GM04503 (cell line): ENCODE measurements at places on chromosomes 2 and 18.

DNA sequence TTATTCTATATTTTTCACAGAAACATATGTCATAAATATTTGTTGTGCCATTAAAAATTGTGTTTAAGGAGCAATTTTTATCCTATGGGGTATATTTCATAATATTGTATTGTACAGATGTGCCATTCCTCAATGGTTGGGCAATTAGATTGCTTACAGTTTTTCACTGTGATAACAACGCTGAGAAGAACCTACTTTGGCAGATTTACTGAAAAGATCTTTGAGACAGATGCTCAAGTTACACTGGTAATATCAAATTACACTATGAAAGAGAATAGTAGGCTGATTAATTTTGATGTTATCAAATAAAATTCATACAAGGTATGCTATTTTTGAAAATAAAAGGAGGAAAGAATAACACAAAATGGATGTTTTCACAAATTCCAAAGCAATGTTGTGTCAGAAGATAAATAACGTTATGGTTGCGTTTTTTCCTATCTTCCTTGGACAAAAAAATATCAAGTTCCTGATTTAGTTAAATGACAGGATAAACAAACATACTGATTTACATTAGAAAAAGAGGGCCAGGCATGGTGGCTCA is 335.1 kb upstream of the ZNF521 start:
- DNase-seq: no peak

DNA sequence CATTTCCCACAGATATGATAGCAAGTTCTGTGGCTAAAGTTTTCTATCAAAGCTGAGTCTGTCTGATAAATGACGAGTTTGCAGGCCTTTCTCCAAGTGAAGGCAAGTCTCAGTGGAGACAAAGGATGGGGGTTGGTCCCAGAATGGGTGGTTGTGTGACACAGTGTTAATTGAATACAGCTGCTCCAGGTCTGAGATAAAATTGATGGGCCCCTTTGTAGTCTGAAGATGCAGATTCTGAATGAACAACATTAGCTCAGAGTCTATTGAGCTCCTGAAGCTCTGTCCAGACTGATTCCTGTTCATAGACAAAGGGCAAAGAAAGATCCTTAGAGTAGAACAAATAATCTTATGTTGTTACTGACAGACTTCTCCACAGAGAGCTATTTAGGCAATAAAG is 296.9 kb upstream of the CYRIA start:
- DNase-seq: no peak

DNA sequence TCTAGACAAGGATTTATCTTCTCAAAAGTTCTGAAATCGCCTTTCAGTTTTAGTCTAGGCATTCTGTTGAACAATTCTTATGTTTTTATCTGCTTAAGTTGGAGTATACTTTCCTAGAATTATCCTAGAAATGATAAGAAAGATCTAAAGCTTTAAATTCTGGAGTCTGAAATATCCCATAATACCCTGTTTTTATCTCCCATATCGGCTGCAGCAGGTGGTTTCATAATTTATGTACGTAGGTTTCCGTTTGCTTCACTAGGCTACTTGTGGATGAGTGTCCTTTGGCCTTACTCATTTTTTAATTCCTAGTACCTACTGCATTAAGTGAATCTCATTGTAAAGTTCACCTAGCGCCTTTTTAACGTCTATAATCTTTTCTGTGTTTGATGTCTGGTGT is 58.5 kb upstream of the MGAT5 start:
- no peak for DNase-seq

DNA sequence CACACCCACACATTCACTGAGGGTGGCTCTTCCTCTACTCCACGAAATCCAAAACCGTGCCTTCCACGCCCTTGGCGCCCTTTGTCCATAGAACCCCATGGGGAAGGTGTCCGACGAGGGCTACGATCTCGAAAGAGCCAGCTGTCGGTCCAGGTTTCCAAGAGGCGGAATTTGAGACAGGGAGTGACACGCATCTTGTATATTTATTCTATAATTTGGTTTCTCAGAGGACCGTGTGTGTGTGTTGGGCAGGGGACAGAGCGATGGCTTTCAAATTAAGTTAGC is 726 bp downstream of the C2orf69 start:
- DNase-seq: no peak

DNA sequence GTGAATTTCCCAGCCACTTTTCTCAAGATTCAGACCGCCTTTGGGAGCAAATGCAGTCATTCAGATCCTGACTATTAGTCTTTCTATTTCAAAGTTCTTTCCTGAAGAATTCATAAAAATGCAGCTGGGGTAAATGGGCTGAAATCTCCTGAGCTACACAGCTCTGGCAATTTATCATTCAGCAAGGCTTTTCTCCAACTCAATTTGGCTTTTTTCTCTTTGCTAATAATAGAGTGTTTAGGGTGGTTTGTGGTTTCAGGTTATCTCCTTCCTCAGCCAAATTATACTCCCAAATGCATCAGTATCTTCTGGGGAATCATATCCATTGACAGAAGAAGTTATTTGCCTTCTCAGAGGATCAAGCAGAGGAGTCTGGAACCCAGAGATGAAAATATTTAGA is 282.4 kb upstream of the SLC14A2 start:
- DNase-seq: no peak

DNA sequence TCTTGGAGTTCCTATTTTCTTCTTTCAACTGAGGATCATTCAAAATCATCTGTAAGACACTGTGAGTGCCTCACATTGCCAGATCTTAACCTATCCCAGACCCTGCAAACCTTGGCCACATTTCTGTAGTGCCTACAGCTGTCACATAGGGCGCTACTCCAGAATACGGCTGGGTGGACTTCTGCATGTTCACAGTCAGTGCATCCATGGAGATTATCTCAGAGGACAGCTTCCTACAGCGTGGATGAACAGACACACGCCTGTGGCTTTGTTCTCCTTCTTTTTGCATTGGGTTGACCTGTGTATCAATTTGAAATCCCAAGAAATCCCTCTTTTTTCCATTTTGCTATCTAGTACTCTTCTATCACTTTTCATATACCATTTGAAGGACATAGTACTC is 1.9 kb upstream of the KLHL29 start:
- DNase-seq: no peak

DNA sequence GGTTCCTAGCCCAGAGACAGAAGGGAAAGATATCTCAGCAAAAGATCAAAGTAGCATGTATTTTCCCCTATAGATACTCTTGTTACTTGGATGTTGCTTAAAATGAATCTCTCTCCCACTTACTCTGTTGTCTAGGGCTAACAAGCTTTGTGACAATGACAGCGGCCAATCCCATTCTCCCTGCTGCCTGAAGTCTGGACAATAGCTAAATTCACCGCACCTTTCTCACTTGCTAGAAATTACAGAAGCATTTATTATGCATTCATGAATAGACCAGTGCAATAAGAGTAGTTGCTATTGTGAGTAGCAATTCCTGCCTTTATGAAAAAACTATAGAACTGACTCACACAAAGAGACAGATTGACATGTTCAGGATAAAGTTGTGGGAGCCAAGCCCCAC is 42.2 kb upstream of the ZC3H15 start:
- DNase-seq: no peak

GRCh38 chr2:125643128-125643527 is 1012.8 kb upstream of the GYPC start:
- no peak for DNase-seq

DNA sequence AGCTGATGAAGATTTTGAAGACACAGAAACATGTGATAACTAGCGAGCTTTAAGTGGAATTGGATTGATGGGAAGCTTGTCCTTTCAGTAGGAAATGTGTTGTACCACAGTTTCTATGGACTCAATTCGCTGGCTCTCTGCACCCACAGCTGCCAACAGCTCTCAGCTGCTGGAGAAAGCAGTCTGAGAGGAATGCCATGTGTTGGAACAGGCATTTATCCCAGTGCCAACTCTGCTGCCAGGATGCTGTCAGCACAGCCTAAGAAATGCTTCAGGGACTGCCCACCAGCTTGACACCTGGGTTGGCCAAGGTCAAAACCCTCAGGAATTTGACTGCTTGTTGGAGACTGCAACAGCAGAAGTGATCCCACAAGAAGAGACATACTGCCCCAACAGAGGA is 193.0 kb upstream of the THSD7B start:
- no peak for DNase-seq

- DNase-seq: no peak
These were observed 15.8 kb downstream of the KCTD18 start for GRCh38 chr2:200494048-200494447.

DNA sequence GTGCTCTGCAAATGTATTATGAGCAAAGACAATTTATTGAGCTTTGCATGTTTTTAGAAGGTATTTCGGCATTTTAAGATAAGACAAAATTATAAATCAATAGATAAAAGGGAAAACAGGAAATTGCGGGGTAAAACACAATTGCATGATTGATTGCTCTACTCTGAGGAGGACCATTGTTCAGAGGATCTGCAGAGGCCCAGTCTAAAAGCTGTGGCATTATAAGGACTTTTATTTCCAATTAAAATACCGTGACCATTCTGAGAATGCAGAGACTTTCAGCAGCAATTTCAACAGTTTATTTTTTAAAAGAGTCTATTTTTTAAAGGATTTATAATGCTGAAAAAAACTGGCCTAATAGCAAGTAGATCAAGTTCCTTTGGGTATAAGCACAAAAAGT is 62.0 kb downstream of the TPGS2 start:
- DNase-seq: no peak

GRCh38 chr2:16197504-16198147 is 257.3 kb downstream of the MYCN start:
- no peak for DNase-seq

DNA sequence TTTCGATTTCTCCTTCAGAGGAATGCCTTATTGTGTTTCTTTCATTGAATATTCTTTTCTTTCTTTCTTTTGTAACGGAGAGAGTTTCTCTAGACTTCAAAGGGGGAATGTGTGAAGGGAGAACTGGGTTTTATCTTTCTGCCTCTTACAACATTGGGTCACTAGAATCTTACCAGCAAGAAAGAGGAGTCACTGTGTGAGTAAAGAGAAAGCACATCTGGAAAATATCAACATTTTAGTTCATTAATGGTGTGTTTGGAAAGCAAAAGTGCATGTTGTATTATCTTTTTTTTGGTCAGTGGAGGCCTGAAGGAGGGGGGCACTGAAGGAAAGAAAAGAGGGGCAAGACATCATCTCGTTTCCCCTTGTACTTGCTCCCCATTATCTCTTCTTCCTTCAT is 86.6 kb upstream of the THOC1 start:
- DNase-seq: peak; percentile 17

DNA sequence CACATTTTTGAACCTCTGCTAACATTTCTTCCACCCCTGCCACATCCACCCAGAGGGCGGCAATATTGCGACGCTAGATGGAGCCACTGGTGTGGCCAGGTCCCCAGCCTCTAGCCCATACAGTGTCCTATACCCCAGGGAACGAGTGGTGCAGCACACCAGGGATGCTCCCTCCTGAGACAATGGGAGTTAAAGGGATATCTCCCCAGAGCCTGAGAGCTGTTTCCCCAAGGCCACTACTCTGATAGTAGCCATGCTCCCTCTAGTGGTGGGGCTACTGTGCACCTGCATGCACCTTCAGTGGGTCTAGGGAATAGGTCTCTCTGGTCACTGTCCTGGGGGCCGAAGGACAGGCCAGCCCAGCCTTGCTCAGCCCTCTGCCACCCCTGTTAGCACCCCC is 336.4 kb upstream of the FSHR start:
- no peak for DNase-seq

DNA sequence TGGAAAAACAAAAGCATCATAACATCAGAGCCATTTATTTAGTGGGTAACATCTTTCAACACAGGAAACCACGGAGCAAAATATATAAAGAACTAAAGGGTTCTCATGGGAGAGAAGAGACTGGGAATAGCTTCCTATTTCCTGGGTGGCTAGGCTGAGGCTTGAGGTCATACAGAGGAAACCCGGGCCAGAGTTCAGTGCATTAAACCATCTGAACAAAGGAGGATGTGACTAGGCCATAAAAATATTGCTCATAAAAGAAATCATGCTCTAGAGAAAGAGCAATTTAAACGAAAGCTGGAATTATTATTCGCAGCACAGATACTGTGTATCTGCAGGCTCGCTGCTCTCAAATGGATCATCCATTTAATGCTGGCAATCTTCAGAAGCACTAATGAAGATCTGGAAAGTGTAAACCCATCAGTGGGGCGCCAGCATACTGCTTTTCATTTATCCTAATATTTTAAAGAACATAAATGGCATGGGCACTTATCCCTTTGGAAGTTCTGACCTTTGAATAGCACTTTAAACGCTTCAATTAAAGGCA is 83.3 kb downstream of the GALNT14 start:
- no peak for DNase-seq

GRCh38 chr2:152506843-152507242 is 171.9 kb downstream of the FMNL2 start:
- DNase-seq: no peak

DNA sequence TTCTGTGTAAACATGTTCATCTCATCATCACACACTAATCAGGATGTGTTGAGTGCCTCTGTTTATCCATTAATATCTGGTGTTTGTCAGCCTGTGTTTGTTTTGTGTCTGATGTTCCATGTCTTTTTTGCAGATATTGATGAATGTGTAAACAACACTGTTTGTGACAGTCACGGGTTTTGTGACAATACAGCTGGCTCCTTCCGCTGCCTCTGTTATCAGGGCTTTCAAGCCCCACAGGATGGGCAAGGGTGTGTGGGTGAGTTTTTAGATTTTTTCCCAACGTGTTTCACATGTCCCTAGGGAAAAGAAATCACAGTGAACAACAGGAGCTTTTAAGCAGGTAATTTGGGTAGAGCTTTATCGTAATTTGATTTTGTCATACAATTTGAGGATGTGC is 133.7 kb upstream of the RASGRP3 start:
- DNase-seq: no peak

DNA sequence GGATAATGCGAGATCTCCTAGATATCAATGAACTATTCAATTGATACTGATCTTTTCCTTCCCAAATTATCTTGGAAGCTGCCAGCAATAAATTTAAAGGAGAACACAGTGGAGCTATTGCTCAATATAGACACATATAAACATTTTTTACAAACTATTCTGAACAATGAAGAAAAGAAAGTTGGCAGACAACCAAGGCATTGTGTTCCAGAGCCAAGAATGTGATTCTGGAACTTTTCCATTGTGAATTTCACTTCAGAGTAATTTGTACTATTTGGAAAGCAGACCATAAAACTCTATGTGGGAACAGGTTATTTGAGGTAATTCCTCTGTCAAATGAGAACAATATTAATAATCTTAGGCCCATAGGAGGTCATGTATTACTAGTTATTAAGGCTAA is 588.2 kb downstream of the IRS1 start:
- peak; percentile 87 for DNase-seq

DNA sequence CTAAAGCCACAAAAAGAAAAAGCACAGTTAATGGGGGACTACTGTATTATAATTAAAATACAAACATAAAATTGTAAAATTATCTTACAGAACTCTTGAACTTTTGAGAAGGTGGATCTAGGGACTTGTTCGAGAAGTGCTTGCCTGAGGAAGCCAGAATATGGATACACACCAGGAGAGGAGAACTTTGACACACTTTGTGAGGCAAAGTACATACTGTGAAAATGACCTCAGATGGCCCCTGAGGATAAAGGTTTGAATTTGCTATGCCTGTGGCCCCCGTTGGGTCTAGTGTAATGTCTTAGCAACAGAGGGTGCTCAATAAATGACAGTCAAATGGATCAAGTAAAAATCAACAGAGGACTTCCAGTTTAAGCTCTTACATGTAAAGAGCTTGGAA is 148.2 kb upstream of the CYP1B1 start:
- DNase-seq: no peak

GRCh38 chr18:48164116-48164515 is 233.7 kb upstream of the SMAD2 start:
- no peak for DNase-seq
